NCI-H1436 (cell line): ENCODE measurements at places on chromosomes 3 and 15.

DNA sequence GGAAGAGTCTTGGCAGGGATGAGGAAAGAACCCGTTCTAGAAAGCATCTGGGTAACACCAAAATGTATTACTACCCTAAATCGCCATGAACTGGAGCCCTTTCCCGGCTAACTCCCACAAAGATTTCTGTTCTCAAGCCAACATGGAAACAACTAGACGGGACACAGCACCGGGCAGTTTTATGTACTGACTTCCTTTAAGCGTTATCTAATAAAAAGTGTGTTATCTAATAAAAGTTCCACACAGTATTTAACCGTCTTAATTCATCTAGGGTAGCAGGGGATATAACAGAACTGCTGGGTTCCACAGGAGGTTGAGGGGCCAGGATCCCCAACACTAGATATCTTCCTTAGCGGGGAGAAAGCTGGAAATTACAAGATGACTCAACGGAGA is 347 bp upstream of the C3orf62 start:
- no peak for DNase-seq

DNA sequence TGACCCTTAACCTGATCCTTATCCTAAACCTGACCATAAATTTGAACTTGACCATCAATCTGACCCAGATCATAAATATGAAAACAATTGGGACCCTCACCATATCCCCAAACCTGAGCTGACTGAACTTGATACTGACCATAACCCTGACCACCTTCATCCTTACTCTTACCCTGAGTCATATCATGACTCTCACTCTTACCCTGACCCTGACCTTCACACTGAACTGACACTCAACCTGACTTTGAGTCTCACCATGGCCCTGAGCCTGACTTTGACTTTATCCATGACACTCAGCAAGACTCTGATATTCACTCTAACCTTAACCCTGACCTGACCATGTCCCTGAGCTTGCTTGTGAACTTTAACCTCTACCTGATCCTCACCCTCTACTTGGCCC is 34.3 kb upstream of the SLC25A26 start:
- DNase-seq: no peak

DNA sequence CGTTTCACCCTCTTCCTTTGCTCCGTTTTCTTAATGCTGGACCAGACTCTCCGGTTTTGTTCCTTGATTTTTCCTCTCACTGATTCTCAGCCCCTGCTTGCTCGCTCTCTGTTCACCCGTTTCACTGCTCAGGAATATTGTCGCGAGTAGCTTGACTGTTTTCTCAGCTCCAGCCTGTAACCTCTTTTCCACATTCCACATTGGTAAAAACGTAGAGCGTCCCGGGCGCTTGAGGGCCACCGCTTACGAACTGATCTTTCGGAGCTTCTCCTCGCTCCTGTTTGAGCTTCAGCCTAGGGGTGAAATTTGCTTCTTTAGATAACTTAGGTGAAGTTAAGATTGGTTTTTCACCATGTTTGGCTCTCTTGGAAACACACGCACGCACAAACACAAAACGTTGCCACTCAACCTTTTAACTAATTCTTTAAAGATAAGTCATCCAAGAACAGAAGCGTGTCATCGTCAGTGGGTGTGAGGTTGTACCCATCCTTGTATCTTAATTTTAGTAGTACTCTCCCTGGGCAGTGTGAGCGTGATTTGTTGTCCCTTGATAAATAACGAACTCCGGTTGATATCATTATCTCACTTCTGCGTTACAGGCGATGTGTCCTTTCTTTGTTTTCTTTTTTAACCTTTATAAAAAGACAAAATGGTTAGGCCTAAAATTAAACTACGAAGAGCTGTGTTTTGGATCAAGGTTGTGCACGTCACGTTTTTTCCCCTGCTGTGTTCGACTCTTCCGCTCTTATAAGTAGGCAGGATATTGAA is 1.0 kb downstream of the PAK2 start:
- DNase-seq: peak; percentile 35

DNA sequence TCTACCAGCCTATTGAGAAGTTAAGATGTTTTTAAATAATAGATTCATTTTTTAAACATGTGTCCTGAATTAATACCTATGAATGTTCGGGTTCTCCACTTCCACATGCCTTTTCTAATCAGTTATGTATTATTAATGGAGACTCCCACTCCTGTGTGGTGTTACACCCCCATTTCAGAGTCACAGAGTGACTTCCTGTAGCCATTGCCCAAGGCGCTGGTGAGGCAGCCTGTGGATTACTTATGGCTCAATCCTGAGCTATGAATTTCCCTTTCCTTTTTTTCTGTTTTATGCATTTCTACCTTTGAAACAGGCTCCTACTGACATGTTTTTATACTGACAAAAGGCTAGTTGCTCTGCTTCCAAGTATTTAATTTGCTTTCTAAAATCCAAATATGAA is 162.3 kb downstream of the GABRG3 start:
- no peak for DNase-seq

- no peak for DNase-seq
These were observed 320.6 kb upstream of the KCNH8 start for GRCh38 chr3:18827664-18828063.

- DNase-seq: no peak
These were observed 81.5 kb downstream of the C3orf70 start for GRCh38 chr3:185071287-185071800.

DNA sequence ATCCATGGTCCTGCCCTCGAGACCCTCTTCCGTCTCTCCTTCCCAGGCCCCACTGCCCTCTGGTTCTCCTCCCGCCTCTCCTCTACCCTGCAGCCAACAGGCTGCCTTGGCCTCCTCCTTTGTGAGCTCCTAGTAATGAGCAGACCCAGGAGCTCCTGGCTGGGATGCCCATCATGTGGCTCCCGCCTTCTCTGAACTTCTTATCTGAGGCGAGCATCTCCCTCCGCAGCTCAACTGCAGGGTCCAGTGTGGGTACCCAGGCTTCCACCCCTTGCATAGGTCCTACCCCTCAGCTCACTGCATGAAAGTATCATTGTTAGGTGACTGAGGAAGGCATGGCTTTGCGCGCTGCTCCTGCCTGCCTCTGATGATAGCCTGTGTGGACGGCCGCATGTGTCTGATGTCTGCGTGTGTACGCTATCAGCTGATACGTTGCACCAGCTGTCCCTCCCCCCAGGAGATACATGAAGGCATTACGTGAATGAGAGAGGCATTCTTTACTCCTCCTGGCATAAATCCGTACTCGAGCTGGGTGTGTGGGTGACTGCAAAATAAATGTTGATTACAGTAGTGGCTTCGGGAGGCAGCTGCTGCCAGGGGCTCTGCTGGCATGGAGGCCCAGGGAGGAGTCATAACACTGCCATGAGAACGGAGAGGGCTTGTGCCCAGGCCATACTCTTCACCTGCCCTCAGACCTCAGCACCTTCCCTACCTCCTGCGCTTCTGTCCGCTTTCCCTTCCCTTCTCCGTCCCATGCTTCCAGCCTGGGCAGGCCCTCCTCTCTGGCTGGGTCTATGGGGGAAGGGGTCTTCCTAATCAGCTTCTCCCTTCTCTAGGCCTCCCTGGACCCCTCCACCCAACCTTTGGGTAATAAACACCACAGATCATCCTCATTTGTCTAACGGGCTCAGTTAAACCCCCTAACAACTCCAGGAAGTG is 48.8 kb downstream of the ZNF710 start:
- DNase-seq: no peak

- no peak for DNase-seq
These were observed 8.0 kb downstream of the LOXL1 start for GRCh38 chr15:73934281-73934680.

- no peak for DNase-seq
These were observed 38.3 kb upstream of the RGMA start for GRCh38 chr15:93127286-93127685.

DNA sequence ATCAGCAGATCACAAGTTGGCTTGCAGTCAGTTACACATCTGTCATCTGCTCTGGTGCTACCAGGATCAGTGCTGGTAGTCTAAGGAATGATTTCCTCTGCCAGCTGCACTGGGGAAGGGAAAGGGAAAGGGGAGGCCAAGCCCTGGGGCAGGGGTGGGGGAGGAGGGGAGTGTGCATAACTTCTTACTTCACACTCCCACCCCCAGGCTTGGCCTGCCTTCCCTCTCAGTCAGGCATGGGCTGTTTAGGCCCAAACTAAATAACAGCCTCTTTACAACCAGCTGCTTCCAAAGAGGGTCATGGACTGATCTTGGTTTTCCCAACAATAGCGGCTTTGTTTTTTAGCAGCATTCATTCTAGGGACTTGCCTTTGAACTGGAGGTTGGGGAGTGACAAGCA is 86.1 kb upstream of the PSMD6 start:
- DNase-seq: no peak

DNA sequence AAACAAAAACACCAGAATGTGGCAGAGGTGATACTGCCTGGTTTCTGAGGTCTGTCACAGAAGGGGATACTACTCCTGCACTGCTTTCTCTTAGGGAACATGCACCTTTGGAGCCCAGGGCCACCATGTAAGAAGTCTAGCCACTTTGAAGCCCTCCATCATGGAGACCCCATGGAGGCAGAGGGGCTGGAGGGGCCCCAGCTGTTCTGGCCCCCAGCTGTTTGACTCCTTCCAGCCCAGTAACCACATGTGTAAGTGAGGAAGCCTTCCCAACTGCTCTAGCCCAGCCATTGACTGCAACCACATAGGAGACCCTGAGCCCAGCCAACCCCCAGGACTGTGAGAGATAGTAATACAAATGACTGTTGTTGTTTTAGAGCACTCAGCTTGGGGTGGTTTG is 9.0 kb upstream of the IGDCC4 start:
- no peak for DNase-seq

DNA sequence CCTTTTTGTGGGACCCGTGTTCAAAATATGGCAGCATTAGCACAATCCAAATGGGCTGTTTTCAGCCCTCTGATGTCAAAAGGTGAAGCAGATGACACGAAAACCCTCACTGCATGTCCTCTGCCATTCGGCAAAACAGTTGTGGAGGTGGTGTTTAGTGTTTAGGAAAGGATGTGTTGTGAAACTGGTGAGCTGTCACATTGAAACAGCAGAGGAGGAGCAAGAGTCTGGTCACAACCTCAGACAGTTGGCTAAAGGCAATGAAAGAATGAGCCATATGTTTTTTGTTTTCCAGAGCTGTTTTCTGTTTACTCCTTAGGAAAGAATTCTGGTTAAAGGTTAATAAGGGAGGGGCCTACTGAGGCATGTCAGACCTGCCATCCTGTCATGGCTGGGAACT is 140.7 kb downstream of the VPS8 start:
- no peak for DNase-seq

- no peak for DNase-seq
These were observed 114.4 kb downstream of the MBNL1 start for GRCh38 chr3:152383136-152383606.
